ENCODE measurements at places on chromosomes 1 and 21.

DNA sequence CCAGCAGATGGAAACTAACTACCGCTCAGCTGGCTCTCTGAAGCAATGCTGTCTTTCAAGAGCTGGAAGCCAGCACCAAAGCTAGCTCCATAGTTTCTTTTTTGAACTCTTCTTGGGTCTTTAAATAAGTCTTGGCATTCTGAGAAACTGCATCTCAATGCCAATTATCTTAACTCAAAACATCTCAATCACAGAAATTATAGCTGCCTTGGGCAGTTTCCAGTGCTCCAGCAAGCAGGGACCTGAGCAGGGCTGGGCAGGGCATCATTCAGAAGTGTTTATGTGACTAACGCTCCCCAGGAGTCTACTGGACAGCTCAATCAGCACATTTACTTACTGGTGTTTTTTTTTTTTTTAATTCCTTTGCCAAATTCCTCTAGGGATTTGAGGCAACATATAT is 18.3 kb upstream of the PADI4 start:
- no peak for DNase-seq

- peak; percentile 62 for DNase-seq
Observed at GRCh38 chr1:185292237-185292636, 24.8 kb downstream of the IVNS1ABP start.

GRCh38 chr1:201625851-201626251 is 86.9 kb downstream of the NAV1 start:
- DNase-seq, result no peak

- DNase-seq, result no peak
Observed at GRCh38 chr1:156214024-156214748, 1.4 kb downstream of the PMF1 start.

- no peak for DNase-seq
Observed at GRCh38 chr1:29354511-29355098, 118.3 kb downstream of the PTPRU start.

DNA sequence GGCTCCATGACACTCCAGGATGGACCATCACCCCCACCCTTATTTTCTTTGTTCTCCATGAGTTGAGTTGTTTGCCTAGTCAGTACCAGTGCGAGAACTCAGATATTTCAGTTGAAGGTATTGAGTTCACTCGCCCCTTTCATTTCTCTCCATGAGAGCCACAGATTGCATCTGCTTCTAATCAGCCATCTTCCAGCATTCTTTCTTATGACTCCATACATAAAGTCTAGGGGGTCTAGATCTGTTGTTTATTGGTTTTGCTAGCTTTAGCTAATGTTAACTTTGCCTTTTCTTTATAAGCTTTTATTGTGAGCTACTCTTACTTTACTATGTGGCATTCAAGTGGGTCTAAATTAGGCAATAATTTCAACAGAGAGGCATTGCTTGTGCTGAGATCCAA is 71.6 kb upstream of the PDC start:
- DNase-seq, result no peak

DNA sequence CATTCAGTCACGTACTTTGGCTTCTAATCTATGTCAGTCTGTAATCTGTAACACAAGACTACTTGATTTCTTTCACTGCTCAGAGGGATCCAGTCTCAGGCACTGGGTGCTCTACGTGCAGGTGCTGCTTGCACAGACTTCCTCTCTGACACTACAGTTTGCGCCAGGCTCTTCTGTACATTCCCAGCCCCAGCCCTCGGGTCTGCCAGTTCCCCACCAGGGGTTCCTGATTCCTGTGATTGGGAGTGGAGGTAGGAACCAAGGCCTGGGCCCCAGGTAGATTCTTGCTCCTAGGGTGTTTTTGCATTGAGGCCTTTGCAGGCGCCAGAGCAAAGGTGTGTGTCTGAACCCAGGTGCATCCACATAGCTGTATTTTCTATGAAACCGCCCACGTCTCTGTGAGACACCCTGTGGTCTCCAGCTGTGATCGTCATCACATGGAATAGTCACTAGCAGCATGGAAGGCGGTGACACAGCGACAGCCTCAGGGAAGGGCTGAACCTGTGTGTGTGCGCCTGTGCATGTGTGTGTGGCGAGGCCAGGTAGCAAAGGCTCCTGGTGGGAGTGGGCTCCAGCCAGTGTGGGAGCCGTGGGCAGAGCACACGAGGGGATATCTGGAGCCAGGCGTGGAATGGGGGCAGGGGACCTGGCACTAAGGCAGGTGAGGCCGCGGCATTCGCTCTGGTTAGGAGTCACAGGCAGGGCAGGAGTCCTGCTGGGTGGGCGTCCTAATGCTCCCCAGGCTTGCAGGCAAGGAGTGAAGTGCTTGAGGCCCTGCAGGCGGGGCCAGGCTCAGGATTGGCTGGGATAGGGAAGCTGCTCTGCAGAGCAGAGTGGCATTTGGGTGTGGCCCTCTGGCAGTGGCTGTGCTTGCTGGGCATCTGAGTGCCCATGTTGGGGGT is 5.2 kb downstream of the GJC2 start:
- no peak for DNase-seq

DNA sequence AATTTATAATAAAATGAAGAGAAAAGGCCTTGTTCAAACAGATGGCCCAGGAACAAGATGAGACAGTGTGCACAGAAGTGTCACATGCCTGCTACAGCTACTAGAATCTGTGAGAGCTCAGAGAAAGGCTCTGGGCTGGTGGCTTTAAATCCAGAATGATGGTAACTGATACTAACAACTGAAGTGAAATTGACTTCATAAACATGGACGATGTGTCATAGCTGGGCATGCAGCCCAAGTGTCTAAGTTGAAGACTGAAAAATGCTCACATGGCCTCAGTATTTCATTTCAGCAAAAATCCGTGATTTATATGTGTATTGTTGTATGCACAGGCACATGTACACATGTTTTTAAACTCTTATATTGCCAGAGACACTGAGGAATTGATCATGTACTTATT is 208.3 kb upstream of the RUNX1 start:
- no peak for DNase-seq

DNA sequence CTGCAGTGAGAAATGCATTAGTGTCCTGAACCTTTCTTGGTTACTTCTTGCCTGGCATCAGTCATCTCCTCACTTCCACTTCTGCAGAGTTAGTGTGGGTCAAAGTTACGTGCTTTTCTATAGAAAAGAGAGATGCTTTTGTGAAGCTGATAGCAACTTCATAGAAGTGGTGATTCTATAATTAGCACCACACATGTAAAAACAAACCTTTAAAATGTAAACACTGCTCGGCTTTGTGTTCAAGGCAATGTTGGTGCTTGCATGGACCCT is 57.3 kb downstream of the MRPS6 start:
- DNase-seq, result no peak

DNA sequence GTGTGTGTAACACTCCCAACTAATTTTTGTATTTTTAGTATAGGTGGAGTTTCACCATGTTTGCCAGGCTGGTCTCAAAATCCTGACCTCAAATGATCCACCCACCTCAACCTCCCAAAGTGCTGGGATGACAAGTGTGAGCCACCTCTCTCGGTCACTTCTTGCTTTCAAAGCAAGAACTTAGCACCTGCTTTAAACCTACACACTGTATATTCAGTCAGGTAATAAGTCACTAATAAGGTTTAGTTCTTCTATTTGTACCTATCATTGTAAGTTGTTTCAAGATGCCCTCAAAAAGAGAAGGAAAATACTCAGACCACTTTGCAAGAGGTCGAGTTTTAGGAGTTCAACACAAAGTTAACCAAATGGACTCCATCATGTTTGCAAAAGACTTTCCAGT is 431.3 kb downstream of the MRPL39 start:
- DNase-seq, result no peak

- no peak for DNase-seq
Observed at GRCh38 chr1:81682490-81682889, 118.2 kb upstream of the ADGRL2 start.

GRCh38 chr1:202054094-202054493 is 43.7 kb downstream of the ELF3 start:
- no peak for DNase-seq

DNA sequence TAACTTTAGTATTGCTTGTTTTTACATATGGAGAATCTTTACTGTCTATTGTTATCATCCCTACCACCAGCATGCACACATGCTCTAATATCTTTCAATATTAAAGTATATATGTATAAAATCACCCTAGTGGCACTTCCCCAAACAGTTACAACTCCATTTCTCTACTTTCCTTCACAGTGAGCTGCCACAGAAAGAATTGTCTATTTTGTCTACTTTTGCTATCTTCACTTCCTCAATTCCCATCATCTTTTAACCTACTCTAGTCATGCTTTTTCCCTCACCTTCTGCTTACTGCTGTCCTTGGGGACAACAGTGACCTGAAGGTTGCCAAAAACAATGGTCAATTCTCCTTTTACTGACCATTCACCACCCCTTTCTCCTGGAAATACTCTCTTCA is 59.2 kb downstream of the VCAM1 start:
- DNase-seq, result no peak

DNA sequence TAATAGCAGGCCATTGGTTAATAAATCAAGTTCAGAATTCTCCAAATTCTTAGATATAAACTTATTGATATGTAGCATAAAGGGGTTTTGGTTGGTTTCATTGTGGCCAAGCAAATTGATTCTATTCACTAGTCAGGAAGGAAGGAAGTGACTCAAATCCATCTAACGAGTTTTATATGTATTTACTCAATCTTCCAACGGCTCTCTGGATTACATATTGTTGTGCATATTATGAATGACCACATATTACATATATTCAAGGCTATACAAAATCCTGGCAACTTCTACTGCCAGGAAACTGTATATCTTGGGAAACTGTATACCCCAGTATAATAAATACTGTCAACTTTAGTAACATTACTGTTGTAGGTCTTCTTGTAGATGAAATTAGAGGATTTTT is 20.1 kb upstream of the PDE4B start:
- DNase-seq, result no peak

- no peak for DNase-seq
Observed at GRCh38 chr1:33899746-33900145, 35.9 kb downstream of the HMGB4 start.

DNA sequence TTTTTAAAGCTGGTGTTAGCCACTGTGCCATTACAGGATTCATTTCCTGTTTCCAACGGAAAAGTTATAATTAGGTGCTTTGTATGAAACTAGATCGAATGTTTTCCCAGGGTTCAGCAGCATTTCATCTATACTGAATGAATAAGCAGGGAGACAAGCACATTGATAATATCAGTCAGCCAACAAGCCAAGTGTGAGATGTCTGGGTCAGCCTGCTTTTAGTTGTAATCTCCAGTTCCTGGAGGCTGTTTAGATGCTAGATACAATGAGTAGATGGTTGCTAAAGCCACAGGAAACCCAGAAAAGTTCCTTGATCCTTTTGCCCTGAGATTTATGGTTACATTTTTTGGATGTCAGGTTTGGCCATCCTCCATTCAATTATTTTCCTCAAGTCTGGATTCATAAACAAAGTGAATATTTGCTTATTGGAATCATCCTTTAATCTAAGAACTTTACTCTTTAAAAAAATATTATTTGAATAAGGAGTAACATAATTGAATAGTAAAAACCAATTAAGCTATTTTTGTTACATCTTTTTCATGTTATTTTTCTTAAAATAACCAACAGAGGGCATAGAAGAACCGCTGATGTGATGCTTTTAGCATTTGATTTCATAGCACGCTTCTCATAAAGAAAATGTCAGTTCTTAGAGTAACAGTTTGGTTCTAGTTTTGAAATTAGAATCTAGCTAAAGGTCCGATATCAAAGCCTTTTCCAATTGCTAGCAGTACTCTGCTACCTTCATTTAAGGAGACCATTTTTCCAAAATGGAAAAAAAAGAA is 76.6 kb downstream of the HSPA13 start:
- no peak for DNase-seq

DNA sequence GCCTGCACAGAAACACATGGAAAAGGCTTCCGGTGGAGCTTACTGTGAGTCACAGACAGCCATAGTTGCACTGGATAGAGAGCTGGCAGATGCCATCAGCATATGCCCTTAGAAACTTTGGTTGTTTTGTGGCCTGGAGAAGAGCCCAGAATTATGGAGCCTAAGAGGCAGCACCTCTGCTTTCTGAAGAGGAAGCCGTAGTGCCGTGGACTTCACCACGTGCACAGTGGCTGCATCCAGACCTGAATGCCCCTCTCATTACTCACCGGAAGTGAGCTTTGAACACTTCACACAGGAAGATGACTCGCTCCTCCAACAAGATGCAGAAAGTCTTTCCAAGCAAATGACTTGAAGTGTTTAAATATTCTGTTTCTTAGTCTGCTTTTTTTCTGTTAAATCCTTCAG is 28.4 kb downstream of the JUN start:
- peak; percentile 73 for DNase-seq

DNA sequence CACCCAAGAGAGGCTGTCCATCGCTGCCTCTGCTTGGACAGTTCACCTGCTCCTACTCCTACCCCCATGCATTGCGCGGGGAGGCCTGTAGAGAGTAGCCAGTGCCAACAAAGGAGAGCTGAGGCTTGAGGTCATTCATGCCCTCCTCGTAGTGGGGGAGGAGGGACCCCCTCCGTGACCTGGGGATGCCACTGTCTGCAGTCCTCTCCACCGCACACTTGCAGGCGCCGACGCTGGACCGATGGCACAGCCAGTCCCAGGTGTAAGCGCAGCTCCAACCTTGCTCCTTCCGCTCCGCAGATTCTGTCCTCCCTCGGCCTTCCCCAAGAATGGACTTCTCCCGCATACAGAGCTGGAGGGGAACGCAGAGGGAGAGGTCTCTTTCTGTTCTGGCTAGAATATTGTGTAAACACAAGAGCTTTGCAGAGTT is 672 bp upstream of the PHLDA3 start:
- no peak for DNase-seq

GRCh38 chr1:14755518-14756252 is 157.2 kb downstream of the KAZN start:
- DNase-seq, result no peak

GRCh38 chr1:214854126-214854875 is 228.2 kb upstream of the KCNK2 start:
- no peak for DNase-seq

DNA sequence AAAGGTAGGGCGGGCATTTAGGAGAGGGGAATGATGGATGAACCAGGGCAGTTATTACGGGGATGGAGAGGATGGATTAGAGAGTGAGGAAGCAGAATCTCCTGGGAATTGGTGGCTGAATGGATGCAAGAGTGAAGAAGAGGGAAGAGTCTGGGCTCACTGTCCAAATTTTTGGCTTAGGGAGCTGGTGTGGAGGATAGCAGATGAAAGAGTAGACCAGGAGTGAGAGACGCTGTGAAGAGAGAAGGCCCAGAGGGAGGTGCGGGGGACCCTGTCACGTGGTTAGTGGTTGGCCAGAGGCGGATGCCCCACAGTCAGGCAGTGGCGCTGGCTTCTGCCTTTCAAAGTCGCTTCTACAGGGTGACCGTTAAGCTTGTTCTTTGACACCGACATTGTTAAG is 78.4 kb downstream of the PEX14 start:
- peak; percentile 37 for DNase-seq

Data from HL-60 (cell line).